ENCODE measurements at places on chromosomes 12 and 14.

GRCh38 chr14:60722107-60722356, 2.1 kb downstream of the SIX4 start:
- H3K4me3 ChIP-seq, result peak overlapping the region; percentile 82
- no peaks in the 10 kb centered on the region for H3K36me3 ChIP-seq
- no peak for DNase-seq
- no peaks in the 10 kb centered on the region for H3K27me3 ChIP-seq
- peak overlapping the region; percentile 82 for H3K27ac ChIP-seq

- H3K27me3 ChIP-seq, result no peaks in the 10 kb centered on the region
- no peak for DNase-seq
- H3K27ac ChIP-seq, result no peak overlapping the region
- no peaks in the 10 kb centered on the region for H3K4me1 ChIP-seq
- no peaks in the 10 kb centered on the region for H3K36me3 ChIP-seq
Measured at GRCh38 chr12:61267474-61267873, 992.7 kb upstream of the USP15 start.

- peaks cover 19% of the 10 kb centered on the region for H3K4me1 ChIP-seq
- H3K4me3 ChIP-seq, result peak overlapping the region; percentile 47
- no peaks in the 10 kb centered on the region for H3K27me3 ChIP-seq
- DNase-seq, result peak; percentile 30
- H3K27ac ChIP-seq, result peak overlapping the region; percentile 21
Measured at GRCh38 chr12:51390891-51391282, 319 bp downstream of the GALNT6 start.

GRCh38 chr12:65121049-65121955, at the start of gene WIF1:
TSS of gene WIF1 (minus strand) at chr12:65121305. CDS start at chr12:65121191, 114 bp downstream.
- no peak within 1 kb of the TSS for H3K27ac ChIP-seq
- H3K4me3 ChIP-seq, result no peak within 1 kb of the TSS
- no peaks in the 10 kb centered on the region for H3K27me3 ChIP-seq
- peaks cover 10% of the 10 kb centered on the region for H3K4me1 ChIP-seq
- no peaks in the 10 kb centered on the region for H3K36me3 ChIP-seq
